ENCODE measurements at places on chromosomes 6 and 20.

GRCh38 chr6:162203287-162203686, 524.3 kb downstream of the PRKN start:
- no peak for DNase-seq

GRCh38 chr6:132526461-132526860, 11.6 kb upstream of the TAAR9 start:
- no peak for DNase-seq

- no peak for DNase-seq
These were observed 142.4 kb upstream of the INSM1 start for GRCh38 chr20:20225325-20226043.

- DNase-seq, result no peak
These were observed 116.8 kb downstream of the CDC5L start for GRCh38 chr6:44504301-44504791.

- no peak for DNase-seq
These were observed 502.0 kb downstream of the BMP2 start for GRCh38 chr20:7269452-7269851.

- DNase-seq, result no peak
These were observed 7.2 kb downstream of the NHSL1 start for GRCh38 chr6:138492113-138492512.

GRCh38 chr6:16756660-16757255, 4.5 kb downstream of the ATXN1 start:
- DNase-seq, result no peak

GRCh38 chr6:104698979-104699378, 160.7 kb downstream of the HACE1 start:
- DNase-seq, result no peak

GRCh38 chr6:134589512-134589911, 271.6 kb upstream of the SGK1 start:
- DNase-seq, result no peak

- DNase-seq, result no peak
These were observed 244.5 kb upstream of the JARID2 start for GRCh38 chr6:15001326-15001910.

GRCh38 chr6:148465670-148466069, 123.0 kb downstream of the SASH1 start:
- no peak for DNase-seq

DNA sequence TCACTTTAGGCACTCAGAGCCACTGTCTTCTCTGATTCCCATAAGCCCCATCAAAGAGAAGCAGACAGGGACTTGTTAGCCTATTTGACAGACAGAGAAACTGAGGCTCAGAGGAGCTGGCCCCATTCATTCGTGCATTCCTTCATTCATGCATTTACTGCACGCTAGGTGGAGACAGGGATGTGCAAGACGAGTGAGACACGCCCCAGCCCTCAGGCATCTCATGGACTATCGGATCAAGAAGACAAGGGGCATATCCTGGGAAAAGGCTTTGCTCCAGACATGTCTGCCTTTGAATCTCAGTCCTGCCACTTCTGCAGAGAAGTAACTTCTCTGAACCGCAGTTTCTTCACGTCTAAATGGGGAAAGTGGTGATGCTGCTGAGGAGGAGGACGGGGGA, 54.1 kb downstream of the BPIFB1 start:
- no peak for DNase-seq

GRCh38 chr6:98469141-98469540, 365.2 kb upstream of the POU3F2 start:
- no peak for DNase-seq

DNA sequence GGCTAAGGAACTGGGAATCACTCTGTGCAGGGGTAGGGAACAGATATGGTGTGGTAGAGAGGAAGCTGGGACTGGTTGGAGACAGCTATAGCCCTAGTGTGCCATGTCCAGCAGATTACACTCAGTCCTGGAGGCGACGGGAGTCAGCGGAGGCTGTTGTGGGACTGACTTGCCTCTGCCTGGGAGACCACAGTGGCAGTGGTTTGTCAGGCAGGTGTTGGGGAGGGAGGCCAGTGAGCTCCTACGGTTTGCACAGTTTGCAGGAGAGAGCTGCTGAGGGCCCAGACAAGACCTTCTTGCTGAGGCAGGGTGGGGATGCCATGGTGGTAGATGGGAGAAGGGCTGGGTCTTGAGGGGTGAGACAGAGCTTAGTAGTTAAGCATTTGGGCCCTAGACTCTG, 4.9 kb downstream of the PLCG1 start:
- DNase-seq, result no peak

GRCh38 chr6:12578751-12579150, 137.8 kb upstream of the PHACTR1 start:
- DNase-seq, result no peak

- DNase-seq, result no peak
These were observed 29.8 kb upstream of the TBC1D20 start for GRCh38 chr20:492159-492558.

GRCh38 chr6:310671-311070, 18.4 kb downstream of the DUSP22 start:
- DNase-seq, result no peak

DNA sequence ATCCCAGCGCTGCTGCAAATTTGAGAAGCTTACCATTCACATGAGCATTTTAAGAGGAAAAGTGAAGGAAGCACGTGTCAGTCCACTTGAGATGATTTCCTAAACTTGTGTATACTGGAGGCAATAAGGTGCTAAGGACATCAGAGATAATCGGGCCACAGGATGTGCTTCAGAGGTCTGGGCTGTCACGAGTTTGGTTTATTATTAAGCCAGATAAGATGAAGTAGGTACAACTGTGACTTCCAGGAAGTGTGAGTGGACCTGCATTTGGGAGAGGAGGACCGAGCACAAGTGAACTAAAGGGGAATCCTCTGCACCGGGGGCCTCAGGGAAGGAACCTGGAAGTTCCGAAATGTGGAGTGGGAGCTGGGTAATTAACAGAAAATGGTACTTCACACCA, 1.4 kb downstream of the SAMD5 start:
- DNase-seq, result no peak

DNA sequence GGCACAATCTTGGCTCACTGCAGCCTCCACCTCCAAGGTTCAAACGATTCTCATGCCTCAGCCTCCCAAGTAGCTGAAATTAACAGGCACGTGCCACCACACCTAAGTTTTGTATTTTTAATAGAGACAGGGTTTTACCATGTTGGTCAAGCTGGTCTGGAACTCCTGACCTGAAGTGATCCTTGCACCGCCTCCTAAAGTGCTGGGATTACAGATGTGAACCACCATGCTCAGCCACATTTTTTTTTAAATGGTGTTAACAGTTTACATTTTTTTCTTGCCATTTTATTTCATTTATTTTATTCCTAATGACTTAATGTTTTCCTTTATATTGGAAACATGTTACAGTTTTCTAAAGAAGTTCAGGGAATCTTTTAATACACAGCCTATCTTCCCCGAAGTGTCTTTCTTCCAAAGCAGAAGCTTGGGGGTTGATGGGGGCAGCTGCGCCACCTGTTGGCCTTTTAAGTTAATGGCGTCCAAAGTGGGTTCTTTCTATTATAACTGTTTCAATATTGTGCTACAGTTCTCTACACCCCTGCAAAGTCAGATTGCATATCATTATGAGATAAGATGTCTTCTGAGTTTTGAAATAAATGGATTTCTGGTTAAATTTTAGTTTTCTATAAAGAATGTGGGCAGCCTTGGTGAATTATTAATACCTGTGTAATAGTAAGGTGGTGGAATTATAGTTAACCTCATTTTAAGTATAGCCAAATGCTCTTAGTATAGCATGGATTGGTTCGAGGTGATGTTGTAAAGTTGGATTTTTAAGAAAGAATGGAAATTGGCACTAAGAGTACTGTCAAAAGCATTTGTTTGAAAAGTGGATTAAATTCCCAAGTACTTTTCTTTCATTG, 42.0 kb upstream of the PLCG1 start:
- peak; percentile 13 for DNase-seq

DNA sequence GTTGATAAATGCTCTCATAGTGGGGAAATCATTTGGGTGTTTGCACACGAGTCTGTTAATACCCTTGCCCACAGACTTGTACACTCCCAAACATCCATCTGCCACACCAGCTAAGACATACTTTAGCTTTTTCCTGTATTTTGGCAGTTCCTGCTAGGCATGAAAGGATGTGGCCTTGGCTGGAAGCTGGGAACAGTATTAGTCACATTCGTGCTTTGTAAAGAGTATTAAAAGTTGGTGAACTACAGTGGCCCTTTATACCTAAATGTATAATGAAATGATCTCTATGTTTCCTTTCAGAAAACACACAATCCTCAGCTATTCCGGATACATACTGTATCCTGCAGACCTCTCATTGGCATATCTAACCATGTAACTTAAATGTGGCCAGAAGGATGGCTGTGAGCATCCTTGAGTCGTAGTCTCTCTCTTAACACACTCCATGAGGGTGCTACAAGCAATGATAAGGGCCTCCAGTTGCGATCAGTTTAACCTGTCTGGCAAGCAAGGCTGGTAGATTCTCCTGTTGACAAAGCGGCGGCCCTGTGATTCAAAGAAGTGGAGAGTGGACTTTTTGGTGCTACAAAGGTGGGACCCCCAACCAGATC, 1.5 kb downstream of the LEMD2 start:
- DNase-seq, result no peak

DNA sequence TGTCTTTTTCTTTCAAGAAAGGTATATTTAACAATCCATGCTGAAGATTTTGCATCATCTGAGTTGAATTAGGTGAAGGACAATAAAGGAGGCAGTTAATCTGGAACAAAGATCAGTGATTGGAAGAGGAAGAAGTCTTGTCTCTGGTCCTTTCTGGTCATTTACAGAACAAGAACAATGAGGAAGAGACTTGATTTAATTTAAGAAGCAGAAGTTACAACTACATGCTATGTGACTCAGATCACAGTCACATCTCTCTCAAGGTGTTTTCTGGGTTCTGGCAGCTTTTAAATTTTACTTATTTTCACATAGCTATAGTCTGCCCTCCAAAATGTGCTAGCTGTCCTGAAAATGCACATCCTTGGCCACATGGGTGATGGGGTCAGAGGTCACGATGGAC, 53.5 kb upstream of the DEK start:
- DNase-seq, result no peak

GRCh38 chr6:20630136-20630535, 95.9 kb downstream of the CDKAL1 start:
- DNase-seq, result no peak

- no peak for DNase-seq
These were observed 211.0 kb downstream of the NFATC2 start for GRCh38 chr20:51331481-51331880.

DNA sequence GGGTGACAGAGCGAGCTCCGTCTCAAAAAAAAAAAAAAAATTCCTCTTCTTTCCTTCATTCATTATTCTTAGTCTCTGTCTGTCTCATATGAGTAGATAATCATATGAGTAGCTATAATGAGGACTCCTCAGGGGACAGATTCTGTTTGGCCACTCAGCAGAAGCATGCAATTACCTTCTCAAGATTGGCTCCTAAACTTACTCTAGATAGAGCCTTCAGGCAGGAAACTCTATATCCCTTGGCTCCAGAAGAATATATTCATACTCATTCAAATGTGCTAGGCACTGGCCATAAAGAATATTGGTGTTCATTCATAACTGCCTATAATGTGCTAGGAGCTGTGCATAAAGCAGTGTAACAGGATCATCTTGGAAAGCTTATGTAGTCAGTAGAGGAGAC, 2.2 kb upstream of the ACAT2 start:
- DNase-seq, result no peak

- DNase-seq, result no peak
These were observed 6.0 kb upstream of the TULP1 start for GRCh38 chr6:35518566-35519312.

- no peak for DNase-seq
These were observed 1.3 kb downstream of the C20orf202 start for GRCh38 chr20:1204576-1204975.

- DNase-seq, result no peak
These were observed 155.5 kb downstream of the BCAS1 start for GRCh38 chr20:53914781-53915445.

GRCh38 chr6:35238843-35239289, 20.7 kb upstream of the ZNF76 start:
- DNase-seq, result no peak

DNA sequence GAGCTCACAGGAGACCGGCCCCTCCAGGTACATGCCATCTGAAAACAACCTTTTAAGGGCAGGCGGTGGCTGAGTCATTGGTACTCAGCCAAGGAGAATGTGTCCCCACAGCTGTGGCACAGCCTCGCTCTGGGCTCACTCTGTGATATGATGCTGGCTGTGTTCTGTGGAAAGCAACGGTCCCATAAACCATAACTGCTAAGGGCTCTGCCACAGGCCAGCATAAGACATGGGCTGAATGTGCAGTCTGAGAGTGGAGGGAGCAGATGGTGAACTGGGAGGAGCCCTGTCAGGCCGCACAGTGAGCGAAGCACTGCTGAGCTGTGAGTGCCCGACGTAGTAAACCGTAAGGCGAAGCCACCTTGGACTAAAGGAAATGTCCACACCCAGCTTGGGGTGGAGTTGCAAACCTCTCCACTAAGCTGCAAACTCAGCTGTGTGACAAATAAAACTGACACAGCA, 375.8 kb downstream of the THBS2 start:
- no peak for DNase-seq

GRCh38 chr6:42870145-42870936, 9.1 kb upstream of the RPL7L1 start:
- DNase-seq, result no peak

GRCh38 chr6:46940433-46941226, 18.9 kb upstream of the ADGRF5 start:
- no peak for DNase-seq

DNA sequence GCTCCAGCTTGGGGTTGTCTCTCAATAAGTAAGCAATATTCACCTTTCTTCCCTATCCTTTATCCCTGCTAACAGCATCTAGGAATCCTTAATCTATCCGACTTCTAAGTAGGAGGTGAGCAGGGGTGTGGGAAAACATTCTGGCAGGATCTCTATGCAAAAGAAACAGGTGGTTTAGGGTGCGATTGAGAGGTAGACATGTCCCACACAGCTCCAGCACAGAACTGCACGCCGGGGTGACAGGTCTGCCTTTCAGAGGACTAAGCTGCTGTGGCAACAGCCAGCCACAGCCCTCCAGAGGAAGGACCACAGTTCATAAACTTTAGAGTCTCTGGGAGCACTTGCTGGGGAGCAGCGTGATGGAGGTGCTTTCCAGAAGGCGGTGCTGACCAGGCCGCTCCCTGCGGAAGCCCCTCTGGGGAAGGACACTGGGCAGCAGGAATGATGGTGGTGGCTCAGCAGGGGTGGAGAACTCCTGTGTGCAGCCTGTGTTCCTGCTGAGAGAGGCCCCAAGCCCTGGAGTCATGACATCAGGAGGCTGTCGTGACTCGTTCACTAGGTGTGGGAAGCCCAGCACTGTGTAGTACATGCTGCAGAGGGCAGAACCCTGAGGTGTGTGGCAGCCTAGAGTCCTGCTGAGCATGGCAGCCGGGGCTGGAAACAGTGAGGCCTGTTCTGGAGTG, 509.6 kb downstream of the PRKN start:
- DNase-seq, result no peak

GRCh38 chr6:65524232-65524631, 182.8 kb downstream of the EYS start:
- DNase-seq, result no peak

GRCh38 chr6:151680846-151681432, 126.5 kb upstream of the ESR1 start:
- DNase-seq, result no peak
